ENCODE measurements at places on chromosomes 3 and 15.
A peak's percentile ranks its signal among the peaks of the same experiment; 100 is the strongest.

DNA sequence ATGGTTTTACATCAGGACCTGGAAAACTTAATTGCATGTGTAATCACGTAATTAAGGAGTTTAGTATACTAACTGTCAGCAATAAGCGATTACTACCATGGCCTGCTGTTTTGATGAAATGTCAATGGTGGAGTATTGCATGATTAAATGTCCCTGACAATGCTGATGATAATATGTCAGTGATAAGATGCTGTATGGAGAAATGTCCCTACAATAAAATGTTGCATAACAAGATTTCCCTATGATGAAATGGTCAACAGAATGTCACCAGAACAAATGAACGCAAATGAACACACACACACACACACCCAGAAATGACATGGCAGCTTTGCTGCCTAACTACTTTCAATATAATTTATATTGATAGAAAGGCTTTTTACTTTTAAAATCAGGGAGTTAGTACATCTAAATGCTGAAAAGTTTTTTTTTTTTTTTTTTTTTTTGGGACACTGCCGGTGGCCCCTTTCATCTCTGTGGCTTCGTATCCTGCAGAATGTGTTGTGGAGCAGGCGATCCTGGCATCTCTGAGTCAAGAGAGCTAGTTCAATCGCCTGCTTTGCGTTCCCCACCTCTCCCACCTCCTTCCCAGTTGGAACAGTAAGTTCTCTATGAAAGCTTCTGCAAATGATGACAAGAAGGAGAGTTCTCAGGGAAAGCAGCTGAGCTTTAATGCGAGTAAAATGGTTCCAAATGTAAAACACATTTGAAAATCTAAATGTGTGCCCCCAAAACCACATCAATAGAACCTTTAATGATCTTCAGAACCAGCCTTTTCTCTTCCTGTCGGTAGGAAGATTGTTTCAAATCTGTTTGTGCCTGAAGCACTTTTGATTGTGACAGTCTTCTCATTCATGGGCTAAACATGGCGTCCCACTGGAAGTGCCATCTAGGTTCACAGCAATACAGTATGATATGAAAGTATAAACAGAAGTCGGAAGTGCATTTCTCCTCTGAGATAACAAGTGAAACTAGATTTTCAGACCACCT lies 170.1 kb upstream of the GBE1 start:
- DNase-seq, result no peak

GRCh38 chr15:84859144-84859543 lies 25.3 kb upstream of the SLC28A1 start:
- no peak for DNase-seq

DNA sequence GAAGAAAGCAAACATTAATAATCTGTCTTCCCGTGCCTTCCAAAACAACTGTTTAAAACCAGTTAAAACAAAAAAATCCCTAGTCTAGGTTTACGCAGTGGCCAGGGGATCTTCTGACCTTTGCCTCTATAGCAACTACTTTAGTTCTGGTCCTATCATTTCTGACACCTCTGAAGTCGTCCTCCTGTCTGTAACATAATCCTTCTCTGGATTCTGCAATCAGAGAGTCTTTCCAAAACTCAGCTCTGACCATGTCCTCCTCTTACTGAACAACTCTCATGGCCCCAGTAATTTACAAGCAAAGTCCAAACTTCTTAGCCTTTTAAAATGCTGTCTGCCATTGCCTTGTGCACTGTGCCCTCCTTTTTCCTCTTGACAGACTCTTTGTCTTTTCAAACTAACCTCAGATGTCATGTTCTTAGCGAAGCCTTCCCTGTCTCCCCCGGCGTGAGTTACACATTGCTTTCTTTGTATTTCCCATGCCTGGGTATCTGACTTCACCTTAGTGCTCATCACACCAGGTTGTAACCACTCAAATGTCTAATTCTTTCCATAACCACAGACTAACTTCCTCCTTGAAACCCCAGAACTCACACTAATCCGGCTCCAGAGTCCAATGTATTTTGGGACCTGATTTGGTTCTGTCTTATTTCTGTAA lies 105.2 kb upstream of the BNIP2 start:
- DNase-seq, result no peak

GRCh38 chr3:57935539-57935938 lies 72.7 kb upstream of the FLNB start:
- DNase-seq, result no peak

- no peak for DNase-seq
Observed at GRCh38 chr15:48643776-48644466, 1.6 kb downstream of the FBN1 start.

DNA sequence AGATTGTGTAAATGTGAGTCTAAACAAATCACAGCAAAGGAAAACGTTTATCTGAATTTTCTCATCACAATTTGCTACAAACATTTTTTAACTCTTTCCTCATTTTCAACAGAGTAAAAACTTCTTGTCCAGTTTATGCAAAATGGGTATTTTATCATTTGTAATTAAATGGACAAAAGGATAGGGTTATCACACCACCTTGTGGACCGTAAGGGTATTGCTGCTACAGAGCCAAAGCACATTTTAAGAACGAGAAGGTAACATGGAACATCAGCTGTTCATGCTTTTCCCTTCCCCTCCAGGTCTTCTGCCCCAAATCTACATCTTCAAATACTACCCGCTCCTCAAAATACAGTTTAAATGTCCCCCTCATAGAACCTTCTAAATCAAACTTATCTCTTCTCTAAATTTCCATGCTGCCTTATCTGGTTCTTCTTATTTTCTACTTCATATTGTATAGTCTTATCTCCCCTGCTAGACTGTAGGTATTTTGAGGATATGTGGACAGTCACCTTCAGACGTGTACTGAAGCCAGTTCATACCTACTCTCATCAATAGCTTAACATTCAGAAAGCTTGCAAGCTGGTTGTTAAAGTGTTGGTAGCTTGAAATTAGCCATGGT lies 12.8 kb upstream of the SETMAR start:
- DNase-seq, result no peak

GRCh38 chr15:100353449-100353848 lies 11.7 kb upstream of the ADAMTS17 start:
- no peak for DNase-seq

- DNase-seq, result no peak
Observed at GRCh38 chr3:4065085-4065484, 238.1 kb upstream of the SETMAR start.

DNA sequence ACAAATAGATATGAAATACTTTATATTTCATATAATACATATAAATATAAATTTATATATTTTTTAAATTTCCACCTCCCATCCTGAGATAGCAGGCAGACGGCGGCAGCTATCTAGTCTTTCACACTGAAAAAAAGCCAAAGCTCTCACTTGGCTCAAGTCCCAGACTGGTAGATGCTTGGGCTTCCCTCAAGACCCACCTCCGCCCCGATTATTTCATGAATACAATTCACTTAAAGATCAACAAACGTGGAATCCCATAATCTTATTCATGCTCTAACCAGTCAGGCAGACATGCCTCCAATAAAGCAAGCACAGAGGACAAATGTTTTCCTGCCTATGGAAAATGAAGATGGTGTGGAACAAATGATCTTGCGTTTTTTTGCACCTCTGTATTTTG lies 275.9 kb upstream of the NR2F2 start:
- no peak for DNase-seq

DNA sequence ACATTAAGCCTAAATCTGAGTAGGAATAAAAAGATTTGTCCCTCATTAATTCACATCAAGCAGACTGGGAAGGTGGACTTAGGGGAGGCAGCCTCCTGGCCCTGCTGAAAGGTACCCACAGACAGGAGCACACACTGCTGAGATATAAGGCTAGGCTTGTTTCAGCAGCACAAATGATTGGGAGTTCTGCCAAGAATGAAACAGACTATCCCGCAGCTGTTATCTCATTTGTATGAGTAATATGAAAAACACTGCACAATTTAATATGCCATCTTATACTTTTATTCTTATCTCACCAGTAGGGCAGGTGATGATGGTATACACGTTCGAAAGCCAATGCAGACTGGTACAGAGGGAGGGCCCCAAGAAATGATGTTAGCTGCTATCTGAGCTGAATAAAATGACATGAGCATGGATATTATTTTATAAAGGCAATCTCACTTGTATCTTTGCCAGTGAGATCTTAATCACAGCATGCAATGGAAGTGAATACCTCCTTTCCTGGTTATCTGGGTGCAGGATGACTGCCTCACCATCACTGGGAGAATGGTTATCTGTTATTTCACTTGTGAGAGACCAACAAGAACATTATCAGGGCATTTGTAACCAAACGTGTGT lies 258.7 kb upstream of the PPP2R3A start:
- no peak for DNase-seq

GRCh38 chr3:27253831-27254230 lies 115.4 kb downstream of the NEK10 start:
- DNase-seq, result no peak

GRCh38 chr3:20060974-20061685 lies 20.9 kb downstream of the KAT2B start:
- DNase-seq, result no peak

GRCh38 chr3:197847866-197848401 lies 56.9 kb downstream of the LRCH3 start:
- DNase-seq, result no peak

GRCh38 chr3:52198643-52199608 lies 966 bp downstream of the ALAS1 start:
- no peak for DNase-seq

DNA sequence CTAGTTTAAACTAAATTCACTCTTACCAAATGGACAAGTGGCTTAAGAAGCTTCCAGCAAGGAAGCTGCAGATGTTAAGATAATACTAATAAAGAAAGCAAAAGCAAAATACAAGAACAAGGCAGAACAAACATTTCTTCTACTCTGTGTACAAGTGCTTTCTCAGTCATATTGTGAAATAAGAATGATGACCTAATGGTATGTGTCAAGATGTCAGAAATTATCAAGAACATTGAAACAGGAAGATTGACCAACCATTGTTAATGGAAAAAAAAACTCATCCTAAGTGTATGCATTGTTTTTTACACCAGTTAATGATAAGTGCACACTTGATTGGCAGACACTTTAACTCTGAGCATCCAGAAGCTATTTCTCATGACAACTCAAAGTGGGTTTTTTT lies 65.4 kb upstream of the P2RY1 start:
- DNase-seq, result no peak

GRCh38 chr3:129266651-129267050 lies 12.0 kb upstream of the HMCES start:
- DNase-seq, result no peak

DNA sequence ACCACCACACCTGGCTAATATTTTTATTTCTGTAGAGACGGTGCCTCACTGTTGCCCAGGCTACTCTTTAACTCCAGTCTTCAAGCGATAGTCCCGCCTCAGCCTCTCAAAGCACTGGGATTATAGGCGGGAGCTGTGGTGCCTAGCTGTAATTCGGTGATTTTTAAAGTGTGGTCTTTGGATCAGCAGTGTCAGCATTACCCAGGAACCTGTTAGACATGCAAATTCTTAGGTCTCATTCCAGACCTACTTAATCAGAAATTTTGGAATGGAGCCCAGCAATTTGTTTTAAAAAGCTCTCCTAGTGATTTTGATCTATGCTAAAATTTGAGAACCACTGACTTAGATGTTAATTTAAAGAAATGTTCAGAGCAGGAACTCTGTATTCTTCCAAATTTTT lies 51.9 kb downstream of the GOLM2 start:
- peak; percentile 66 for DNase-seq

- no peak for DNase-seq
Observed at GRCh38 chr3:125618851-125619250, 23.6 kb upstream of the OSBPL11 start.

GRCh38 chr3:149494022-149494758 lies 19.7 kb downstream of the TM4SF4 start:
- peak; percentile 46 for DNase-seq

DNA sequence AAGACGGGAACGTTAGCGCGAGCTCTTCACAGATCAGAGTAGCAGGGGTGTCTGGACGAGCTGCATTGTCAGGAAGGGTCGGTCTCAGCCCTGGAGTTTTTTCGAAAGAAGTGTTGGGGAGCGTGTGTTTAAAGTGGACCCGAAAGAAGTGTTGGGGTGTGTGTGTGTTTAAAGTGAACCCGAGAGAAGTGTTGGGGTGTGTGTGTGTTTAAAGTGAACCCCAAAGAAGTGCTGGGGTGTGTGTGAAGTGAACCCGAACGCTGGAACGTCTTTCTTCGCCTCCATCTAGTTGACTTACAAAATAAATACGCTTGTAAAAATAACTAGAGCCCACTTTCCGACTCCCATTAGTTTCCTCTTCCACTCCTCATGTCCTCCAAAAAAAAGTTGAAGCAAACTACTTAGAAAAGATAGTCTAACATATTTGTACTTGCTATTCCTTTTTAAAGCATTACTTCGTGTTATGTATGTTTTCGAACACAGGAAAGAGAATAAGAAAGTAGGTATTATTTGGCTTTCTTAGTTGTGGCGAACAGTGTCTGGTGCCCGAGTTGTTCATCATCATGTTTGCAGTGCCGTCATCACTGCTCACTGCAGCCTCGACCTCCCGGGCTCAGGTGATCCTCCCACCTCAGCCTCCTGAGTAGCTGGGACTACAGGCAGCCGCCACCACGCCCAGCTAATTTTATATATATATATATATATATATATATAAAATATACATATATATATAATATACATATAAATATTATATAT lies 1.0 kb downstream of the LRCH3 start:
- no peak for DNase-seq

GRCh38 chr15:48177766-48178647 lies at the start of gene MYEF2:
Gene MYEF2, minus strand, starts transcription at chr15:48178295. Its CDS starts 58 bp downstream, at chr15:48178237.
- DNase-seq, result peak; percentile 55

Measured in amniotic stem cell (primary cell).